ENCODE measurements at places on chromosomes 1 and 21. TPM values are rescaled to one million over a fixed set of nuclear protein-coding genes. Genes with fewer than 3 reads are reported as not detected.

APCS gene
- not detected for total RNA-seq

YIPF1 gene
- 23.3 TPM for total RNA-seq

C1QTNF12 gene
- 1.9 TPM for total RNA-seq

SPRR2F gene
- total RNA-seq, result not detected

RAB42 gene
- 2.2 TPM for total RNA-seq

TDRD5 gene
- total RNA-seq, result not detected

ZMYND12 gene
- 0.54 TPM for total RNA-seq

CCDC27 gene
- total RNA-seq, result not detected

DNA sequence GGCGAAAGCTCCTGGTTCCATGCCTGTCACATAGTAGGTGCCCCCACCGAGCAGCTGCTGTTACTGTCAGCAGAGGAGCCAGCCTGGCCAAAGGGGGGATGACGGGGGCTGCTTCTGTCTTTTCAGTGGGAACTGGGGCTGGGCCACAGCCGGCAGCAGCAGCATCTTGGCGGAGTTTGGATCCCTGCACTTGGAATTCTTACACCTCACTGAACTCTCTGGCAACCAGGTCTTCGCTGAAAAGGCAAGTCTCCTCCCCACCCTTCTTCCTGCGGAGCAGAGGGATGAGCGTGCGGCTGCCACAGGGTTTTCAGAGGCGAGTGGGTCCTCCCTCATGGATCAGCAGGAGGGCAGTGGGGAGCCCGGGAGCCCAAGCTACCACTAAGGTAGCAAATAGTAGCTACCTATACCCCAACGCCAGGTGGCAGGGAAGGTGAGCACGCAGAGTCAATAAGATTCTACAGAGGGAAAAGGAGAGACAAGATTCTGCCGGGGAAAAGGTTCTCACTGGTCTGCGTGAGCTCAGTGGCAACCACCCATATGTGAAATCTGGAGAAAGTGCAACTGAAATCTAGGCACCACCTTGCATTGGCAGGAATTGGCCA, 41.4 kb upstream of the SELENON start:
- DNase-seq, result no peak

DNA sequence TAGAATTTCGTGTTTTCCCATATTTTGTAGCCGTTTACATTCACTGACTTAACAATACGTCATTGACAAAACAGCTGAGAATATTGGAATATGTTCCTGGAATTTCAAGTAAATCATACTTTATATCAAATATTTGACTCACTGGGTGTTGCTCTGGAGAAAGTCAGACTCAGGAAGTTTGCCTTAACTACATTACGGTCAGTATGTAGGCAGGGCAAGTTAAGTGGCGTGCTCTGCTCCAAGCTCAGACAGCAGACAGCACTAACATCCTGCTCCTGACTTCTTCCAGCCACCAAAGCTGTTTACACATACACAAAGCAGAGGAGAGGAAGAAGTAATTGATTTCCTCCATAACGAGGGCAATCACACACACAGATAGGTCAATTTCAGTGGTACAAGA, 414.6 kb downstream of the LRRIQ3 start:
- DNase-seq, result no peak

DNA sequence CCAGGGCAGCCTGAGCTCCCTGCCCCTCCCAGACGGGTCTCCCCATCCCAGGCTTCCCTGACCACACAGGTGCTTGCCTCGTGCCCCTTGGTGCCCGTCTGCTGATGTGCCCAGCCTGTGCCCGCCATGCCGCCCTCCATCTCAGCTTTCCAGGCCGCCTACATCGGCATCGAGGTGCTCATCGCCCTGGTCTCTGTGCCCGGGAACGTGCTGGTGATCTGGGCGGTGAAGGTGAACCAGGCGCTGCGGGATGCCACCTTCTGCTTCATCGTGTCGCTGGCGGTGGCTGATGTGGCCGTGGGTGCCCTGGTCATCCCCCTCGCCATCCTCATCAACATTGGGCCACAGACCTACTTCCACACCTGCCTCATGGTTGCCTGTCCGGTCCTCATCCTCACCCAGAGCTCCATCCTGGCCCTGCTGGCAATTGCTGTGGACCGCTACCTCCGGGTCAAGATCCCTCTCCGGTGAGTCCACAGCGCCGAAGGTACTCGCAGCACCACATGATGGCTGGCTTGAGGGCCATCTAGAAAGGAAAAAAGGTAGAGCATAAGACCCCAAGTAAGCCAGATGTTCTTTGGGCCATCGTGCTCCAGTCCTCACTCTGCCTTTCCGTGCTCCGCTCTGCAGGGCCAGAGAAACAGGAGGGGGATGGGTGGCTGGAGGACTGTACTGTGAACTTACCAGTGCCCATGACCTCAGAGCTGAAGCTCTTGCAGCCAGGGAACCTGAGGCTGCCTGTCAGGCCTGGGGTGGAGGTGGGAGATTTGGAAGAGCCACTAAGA, 1.4 kb downstream of the ADORA1 start:
- DNase-seq, result no peak

- no peak for DNase-seq
These were observed 59.6 kb downstream of the EXTL2 start for GRCh38 chr1:100834777-100835660.

DNA sequence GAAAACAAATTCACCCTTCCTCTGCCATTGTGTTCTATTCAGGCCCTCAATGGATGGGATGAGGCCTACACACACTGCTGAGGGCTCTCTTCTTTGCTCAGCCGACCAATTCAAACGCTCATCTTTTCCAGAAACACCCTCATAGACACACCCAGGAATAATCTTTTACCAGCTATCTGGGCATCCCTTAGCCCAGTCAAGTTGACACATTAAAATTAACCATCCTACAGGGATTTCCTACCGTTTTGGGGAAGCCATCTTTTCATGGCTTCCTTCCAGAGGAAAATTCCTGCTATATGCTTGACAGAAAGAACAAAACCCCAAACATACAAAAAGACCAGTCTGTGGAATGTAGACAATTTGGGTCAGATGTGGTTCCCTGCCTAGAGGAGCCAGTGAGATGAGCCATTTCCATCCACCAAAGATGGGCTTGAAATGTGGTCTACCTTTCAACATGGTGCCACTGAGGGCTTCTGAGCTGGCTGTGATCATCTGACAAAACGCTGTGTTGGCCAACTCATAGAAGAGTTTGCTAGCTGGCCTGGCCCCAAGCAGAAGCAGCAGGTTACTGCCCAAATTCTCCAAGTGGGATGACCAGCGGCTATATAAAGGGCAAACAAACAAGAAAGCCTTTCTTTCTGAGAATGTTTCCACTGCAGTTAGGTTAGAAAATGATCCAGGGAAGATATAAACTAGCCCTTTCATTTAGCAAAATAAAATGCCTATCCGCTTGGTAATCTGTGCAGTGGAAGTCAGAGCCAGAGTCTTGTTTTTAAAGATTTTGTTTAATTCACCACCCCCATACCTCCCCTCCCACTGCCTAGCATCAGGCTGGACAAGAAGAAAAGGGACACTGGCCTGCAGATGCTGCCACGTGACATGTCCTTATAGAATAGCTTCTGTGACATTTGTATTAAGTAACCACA, 69.1 kb upstream of the MRPS6 start:
- DNase-seq, result peak; percentile 68

DNA sequence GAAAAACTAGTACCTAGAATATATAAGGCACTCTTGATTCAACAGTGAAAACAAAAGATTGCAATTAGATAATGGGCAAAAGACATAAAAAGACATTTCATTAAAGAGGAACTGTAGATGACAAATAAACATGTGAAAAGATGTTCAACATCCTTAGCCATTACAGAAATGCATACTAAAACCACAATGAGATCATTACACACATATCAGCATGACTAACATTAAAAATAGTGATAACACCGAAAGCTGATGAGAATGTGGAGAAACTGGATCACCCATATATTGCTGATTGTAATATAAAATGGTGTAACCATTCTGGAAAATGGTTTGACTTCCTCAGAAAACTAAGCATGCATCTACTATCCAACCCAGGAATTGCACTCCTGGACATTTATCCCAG, 340.3 kb downstream of the SEC16B start:
- DNase-seq, result no peak

DNA sequence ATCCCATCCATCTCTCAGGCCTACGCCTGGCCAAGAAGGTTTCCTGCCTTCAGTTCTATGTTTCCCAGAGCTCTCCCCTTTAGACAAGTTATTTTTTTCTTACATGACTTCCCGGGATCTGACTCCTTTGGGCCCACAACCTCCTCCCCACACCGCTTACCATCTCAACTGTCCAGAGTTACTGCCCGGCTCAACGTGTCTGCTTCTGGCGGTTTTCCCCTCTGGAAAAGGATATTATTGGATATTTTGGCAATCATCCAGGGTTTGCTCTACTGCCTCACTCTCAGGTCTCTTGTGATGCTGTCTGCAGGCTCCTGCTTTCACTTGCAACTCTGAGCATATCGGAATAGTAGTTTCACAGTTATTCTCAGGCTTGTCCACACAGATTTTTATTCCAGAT, 318.2 kb upstream of the CAMK1G start:
- DNase-seq, result no peak

- DNase-seq, result peak; percentile 72
These were observed 85.7 kb downstream of the BRINP2 start for GRCh38 chr1:177256153-177257075.

GRCh38 chr1:115640384-115640783, 1.4 kb upstream of the VANGL1 start:
- DNase-seq, result no peak

DNA sequence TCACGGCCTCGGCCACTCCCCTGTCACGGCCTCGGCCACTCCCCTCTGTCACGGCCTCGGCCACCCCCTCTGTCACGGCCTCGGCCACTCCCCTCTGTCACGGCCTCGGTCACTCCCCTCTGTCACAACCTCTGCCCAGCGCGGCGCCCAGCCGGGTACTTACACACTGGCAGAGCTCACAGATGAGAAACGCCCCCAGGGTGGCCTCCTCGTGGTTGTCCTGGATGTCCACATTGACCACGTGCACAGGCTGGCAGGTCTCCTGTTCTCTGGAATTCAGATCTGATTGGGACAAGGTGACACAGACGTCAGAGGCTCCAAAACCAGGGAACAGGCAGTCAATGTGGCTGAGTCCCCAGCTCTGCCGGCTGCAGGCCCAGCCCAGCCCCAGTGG, 3.3 kb upstream of the TMEM240 start:
- DNase-seq, result no peak
